Naive thymus-derived CD8-positive, alpha-beta T cell (primary cell): ENCODE measurements at places on chromosomes 1 and 21. TPM values are rescaled to one million over a fixed set of nuclear protein-coding genes. Genes with fewer than 3 reads are reported as not detected.

F13B gene
- polyA plus RNA-seq: not detected

MIGA1 gene
- polyA plus RNA-seq: 8.8 TPM

MDM4 gene
- 10.0 TPM for polyA plus RNA-seq

ELF3 gene
- not detected for polyA plus RNA-seq

FHAD1 gene
- not detected for polyA plus RNA-seq

CRYAA gene
- polyA plus RNA-seq: not detected

OR14A2 gene
- not detected for polyA plus RNA-seq

KRTAP10-9 gene
- polyA plus RNA-seq: not detected

DNAJC28 gene
- polyA plus RNA-seq: 0.94 TPM

CFHR4 gene
- not detected for polyA plus RNA-seq

RASSF5 gene
- 358 TPM for polyA plus RNA-seq

CD53 gene
- polyA plus RNA-seq: 909 TPM

PPIAL4G gene
- polyA plus RNA-seq: 0.10 TPM

DNA sequence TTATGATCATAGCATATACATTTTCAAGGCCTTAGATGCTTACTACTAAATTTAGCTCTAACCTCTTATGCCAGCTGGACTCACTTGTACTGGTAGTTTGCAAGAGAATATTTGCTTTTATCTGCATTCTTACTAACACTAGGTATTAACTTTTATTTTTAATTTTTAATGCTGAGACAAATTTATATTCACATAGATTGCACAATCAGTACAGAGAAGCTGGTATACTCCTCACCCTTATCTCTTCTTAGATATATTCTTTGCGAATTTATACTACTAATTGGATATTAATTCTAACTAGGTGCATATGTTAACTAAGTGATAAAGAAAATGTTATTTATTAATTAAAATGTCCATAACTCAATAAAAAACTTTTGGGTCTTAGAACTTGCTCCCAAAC is 561.8 kb upstream of the PRMT6 start:
- H3K36me3 ChIP-seq: no peaks in the 10 kb centered on the region
- H3K4me1 ChIP-seq: no peaks in the 10 kb centered on the region
- no peaks in the 10 kb centered on the region for H3K27me3 ChIP-seq
- DNase-seq: no peak
- H3K4me3 ChIP-seq: no peak overlapping the region
- H3K27ac ChIP-seq: no peak overlapping the region

DNA sequence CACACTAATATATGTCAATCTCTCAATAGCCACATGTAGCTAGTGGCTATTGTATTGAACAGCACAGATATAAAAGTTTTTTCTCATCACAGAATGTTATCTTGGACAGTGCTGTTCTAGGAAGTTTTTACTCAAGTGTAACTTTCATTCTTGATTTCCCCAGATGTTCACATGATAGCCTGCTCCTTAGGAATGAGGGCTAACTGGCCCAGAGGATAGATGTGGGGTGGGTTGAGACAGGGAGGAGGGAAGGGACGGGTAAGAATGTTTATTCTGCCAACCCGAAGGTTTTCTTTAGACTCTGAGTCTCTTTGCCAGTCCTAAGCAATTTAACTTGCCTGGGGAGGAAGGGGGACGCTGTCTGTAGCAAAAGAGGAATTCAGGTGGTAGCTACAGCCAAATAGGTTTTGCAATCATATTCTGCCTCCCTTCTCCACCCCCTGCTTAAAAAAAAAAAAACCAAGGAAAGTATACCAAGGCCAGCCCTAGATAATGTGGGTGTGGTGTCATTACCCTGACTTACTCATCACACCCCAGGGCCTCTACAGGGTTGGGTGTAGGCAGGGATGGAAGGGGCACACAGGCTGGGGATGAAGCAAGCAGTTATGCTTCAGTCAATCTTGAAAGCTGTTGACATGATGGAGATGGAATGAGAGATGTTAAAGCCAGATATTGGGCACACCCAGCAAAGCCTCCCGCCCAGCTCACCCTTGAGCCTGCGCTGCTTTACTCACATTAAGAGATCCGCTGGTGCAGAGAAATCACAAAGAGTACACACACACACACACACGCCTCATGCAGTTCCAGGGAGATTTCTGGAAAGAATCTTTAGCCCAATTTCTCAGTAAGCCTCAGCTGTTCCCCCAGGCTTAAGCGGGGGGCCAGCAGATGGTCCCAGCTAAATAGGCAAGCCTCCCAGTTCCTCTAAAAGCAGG is 59.9 kb downstream of the PLXNA2 start:
- H3K27me3 ChIP-seq: peaks cover 23% of the 10 kb centered on the region
- DNase-seq: no peak
- H3K4me1 ChIP-seq: peaks cover 11% of the 10 kb centered on the region
- H3K4me3 ChIP-seq: no peak overlapping the region
- no peaks in the 10 kb centered on the region for H3K36me3 ChIP-seq

- no peak overlapping the region for H3K4me3 ChIP-seq
- H3K4me1 ChIP-seq: peaks cover 4% of the 10 kb centered on the region
- H3K36me3 ChIP-seq: no peaks in the 10 kb centered on the region
- no peak for DNase-seq
Observed at GRCh38 chr21:25400427-25400826, 206.9 kb downstream of the MRPL39 start.

- no peaks in the 10 kb centered on the region for H3K4me1 ChIP-seq
- no peak overlapping the region for H3K27ac ChIP-seq
- H3K4me3 ChIP-seq: no peak overlapping the region
- H3K36me3 ChIP-seq: peaks cover 22% of the 10 kb centered on the region
Observed at GRCh38 chr1:246775531-246776385, 51.5 kb downstream of the SCCPDH start.

DNA sequence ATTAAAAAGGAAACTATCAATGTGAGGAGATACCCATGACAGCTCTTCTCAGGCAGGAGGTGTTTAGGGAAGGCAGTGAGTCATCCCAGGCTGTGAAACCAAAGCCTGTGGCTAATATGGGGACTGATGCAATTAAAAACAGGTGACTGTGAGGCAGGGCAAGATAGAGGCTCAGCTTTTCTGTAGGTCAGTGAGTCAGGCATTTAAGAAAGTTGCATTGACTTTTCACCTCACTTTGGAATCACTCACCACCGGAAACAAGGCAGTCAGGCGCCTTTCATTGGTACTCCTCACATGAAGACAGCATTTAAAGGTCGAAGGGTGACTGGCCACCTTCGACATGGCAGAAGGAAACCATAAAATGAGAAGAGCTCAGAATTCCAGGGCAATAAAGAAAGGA is 54.5 kb downstream of the PAPPA2 start:
- no peaks in the 10 kb centered on the region for H3K4me1 ChIP-seq
- no peaks in the 10 kb centered on the region for H3K36me3 ChIP-seq
- H3K4me3 ChIP-seq: no peak overlapping the region
- H3K27me3 ChIP-seq: peaks cover 8% of the 10 kb centered on the region

DNA sequence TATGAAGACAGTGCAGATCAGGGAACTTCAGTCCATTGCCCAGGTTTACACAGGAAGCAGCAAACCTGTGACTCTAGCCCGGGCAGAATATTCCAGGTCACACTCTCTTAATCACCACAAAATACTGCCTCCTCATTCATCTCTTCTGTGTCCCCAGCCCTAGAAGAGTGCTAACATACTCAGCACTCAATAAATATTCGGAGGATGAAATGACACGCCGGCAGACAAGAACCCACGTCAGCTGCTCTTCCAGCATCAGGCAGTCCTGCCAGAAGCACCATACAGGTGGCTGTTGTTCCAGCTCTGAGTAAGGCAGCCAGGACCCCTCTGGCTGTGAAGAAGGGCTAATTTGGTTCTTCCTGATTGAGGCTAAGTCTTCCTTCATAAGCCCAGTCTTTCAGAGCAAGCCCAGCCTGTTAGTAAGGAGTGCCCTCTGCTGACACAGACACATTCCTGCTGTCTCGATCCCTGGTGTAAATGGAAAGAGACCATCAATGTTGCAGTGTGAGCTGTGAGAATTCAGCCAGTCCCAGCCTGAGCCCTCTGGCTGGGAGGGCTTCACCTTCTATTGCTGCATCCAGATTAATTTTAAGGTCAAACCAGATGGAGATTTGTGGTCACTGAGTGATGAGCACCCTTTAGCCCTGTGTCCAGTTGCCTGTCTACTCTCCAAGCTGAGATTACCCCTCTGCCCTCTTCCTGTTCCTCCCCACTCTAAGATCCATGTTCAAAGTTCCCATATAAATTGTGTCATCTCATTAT is 45.0 kb upstream of the KIRREL1 start:
- no peak for DNase-seq
- H3K36me3 ChIP-seq: no peaks in the 10 kb centered on the region
- H3K4me3 ChIP-seq: no peak overlapping the region
- H3K4me1 ChIP-seq: peaks cover 4% of the 10 kb centered on the region
- H3K27me3 ChIP-seq: peaks cover 10% of the 10 kb centered on the region

GRCh38 chr1:223761411-223761810 is 49.1 kb downstream of the CAPN2 start:
- DNase-seq: no peak
- H3K36me3 ChIP-seq: peaks cover 26% of the 10 kb centered on the region
- H3K27me3 ChIP-seq: no peaks in the 10 kb centered on the region
- no peak overlapping the region for H3K27ac ChIP-seq
- no peak overlapping the region for H3K4me3 ChIP-seq
- no peaks in the 10 kb centered on the region for H3K4me1 ChIP-seq

- no peaks in the 10 kb centered on the region for H3K36me3 ChIP-seq
- no peak overlapping the region for H3K27ac ChIP-seq
- no peak overlapping the region for H3K4me3 ChIP-seq
- peaks cover 12% of the 10 kb centered on the region for H3K4me1 ChIP-seq
- H3K27me3 ChIP-seq: peaks cover 2% of the 10 kb centered on the region
Observed at GRCh38 chr1:85289207-85289847, 12.9 kb upstream of the BCL10 start.

GRCh38 chr1:204337036-204337429 is 22.7 kb downstream of the PLEKHA6 start:
- H3K27me3 ChIP-seq: no peaks in the 10 kb centered on the region
- H3K4me3 ChIP-seq: no peak overlapping the region
- no peak overlapping the region for H3K27ac ChIP-seq
- no peaks in the 10 kb centered on the region for H3K36me3 ChIP-seq
- no peak for DNase-seq

GRCh38 chr1:199302554-199302953 is 663.7 kb downstream of the PTPRC start:
- no peak overlapping the region for H3K4me3 ChIP-seq
- H3K4me1 ChIP-seq: no peaks in the 10 kb centered on the region
- no peaks in the 10 kb centered on the region for H3K27me3 ChIP-seq
- no peak for DNase-seq

DNA sequence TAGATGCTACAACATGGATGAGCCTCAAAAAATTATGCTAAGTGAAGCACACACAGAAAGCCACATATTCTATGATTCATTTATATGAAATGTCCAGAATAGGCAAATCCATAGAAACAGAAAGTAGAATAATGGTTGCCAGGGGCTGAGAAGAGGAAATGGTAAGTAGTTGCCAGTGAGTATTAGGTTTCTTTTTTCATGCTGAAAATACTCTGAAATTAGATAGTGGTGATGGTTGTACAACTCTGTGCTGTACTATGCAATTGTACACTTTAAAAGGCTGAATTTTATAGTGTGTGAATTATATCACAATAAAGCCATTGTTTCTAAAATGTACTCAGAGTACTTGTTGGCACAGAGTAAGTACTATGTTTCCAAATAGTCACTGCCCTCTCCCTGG is 15.5 kb upstream of the GFI1 start:
- no peak overlapping the region for H3K27ac ChIP-seq
- H3K36me3 ChIP-seq: no peaks in the 10 kb centered on the region
- H3K4me3 ChIP-seq: no peak overlapping the region
- no peak for DNase-seq
- H3K27me3 ChIP-seq: no peaks in the 10 kb centered on the region
- peaks cover 18% of the 10 kb centered on the region for H3K4me1 ChIP-seq

DNA sequence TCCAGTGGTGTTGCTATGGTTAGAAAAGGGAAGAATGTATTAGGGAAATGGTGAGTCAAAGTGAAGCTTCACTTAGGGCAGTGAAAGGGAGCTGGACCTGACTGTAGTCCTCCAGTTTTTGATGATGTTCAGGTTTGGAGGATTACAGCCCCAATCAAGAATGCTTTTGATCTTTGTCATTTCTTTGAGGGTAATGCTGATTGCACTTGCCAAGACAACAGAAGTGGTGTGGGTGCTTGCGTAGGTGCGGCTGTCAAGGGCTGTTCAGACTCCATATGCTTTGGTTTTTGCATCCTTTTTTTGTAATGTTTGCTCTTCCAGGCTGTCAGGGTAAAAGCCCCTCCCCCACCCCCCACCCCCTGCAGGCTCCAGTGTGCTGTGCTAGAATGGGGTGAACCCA is 38.9 kb downstream of the HHAT start:
- DNase-seq: no peak
- H3K27ac ChIP-seq: no peak overlapping the region
- H3K36me3 ChIP-seq: no peaks in the 10 kb centered on the region
- no peaks in the 10 kb centered on the region for H3K4me1 ChIP-seq
- no peak overlapping the region for H3K4me3 ChIP-seq

- no peak overlapping the region for H3K27ac ChIP-seq
- H3K4me1 ChIP-seq: no peaks in the 10 kb centered on the region
- peak; percentile 53 for DNase-seq
- peaks cover 11% of the 10 kb centered on the region for H3K27me3 ChIP-seq
- H3K36me3 ChIP-seq: peaks cover 3% of the 10 kb centered on the region
Observed at GRCh38 chr1:4087530-4088420, 187.7 kb upstream of the C1orf174 start.

DNA sequence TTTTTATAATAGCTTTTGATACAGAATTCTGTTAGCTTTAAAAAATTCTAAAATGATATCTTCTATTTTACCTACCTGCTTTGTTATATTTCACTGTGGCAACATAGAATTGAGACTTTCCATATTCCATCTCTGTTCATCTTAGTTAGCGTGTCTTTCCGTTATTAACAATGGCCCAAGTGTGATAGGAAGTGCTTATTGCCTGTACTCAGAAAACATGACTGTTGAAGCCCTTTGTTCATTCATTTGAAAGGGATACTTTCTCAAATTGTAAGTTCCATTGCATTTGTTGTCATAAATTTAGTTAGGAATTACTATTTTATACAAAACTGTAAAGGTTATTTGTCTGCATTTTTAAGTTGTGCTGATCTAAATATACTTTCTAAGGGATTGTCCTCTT is 73.1 kb downstream of the LAMC1 start:
- H3K36me3 ChIP-seq: no peaks in the 10 kb centered on the region
- no peaks in the 10 kb centered on the region for H3K4me1 ChIP-seq
- no peak overlapping the region for H3K27ac ChIP-seq
- no peak overlapping the region for H3K4me3 ChIP-seq
- H3K27me3 ChIP-seq: peaks cover 11% of the 10 kb centered on the region
- DNase-seq: no peak

GRCh38 chr1:240496941-240497340 is 115.0 kb downstream of the GREM2 start:
- H3K4me1 ChIP-seq: no peaks in the 10 kb centered on the region
- H3K27ac ChIP-seq: no peak overlapping the region
- peaks cover 5% of the 10 kb centered on the region for H3K27me3 ChIP-seq
- peaks cover 1% of the 10 kb centered on the region for H3K36me3 ChIP-seq
- no peak overlapping the region for H3K4me3 ChIP-seq
